Activated naive CD4-positive, alpha-beta T cell treated with anti-CD3 and anti-CD28 coated beads for 36 hours (primary cell): ENCODE measurements at places on chromosomes 7 and 10.

DNA sequence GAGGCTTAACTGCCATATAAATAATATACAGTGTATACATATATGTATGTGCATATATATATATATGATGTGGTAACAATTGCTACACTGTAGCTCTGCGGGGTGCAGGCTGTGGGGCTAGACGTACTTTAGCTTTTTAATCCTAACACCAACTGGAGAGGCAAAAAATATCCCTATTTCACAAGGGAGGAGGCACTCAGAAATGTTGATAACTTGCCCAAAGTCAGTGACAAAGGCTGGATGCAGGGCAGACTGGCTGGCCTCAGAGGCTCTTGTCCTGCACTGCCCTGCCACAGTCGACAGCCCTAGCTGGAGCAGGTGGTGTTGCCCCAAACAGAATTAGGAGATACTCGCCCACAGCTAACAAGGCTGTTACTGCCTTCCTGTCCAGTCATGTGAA lies 1.5 kb upstream of the RELN start:
- no peak for DNase-seq

DNA sequence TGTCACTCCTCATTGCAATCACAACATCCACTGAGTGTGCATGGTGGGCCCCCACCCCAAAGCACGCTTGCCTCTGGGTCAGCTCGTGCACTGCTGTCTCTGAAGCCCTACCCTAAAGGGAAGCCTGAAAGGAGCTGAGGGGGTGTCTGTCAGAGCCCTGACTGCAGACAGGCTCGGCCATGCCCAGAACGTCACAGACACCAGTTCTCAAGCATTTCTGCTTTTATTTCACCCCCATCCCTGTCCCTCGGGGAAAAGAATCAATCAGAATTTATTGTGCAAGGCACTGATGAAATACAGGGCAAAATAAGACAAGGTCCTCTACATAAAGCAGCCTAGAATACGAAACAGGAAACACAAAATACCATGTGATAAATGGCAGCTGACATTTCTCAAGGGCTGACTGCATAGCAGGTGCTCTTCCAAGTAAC lies 231.8 kb downstream of the WDR37 start:
- no peak for DNase-seq

GRCh38 chr7:66859794-66860645 lies 61.0 kb upstream of the TMEM248 start:
- DNase-seq, result peak; percentile 56

GRCh38 chr10:69439813-69440506 lies 11.3 kb upstream of the TSPAN15 start:
- DNase-seq, result no peak

DNA sequence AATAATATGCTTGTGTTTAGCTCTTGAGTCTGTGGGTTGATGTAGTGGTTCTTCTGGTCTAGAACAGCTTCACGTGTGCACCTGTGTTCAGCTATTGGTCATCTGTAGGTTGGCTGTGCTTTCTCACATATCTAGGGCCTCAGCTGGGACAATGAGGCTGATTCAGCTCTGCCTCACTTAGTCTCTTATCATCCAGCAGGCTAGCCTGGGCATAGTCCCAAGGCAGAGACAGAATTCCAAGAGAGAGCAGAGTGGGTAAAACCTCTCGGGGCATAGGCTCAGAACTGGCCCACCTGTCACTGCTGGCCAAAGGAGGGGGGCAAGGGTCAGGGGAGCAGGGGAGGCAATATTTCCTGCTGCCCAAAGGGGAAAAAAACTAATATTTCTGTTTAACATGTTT lies 32.0 kb upstream of the MXI1 start:
- no peak for DNase-seq

GRCh38 chr7:138964624-138965436 lies 16.4 kb downstream of the KIAA1549 start:
- no peak for DNase-seq

DNA sequence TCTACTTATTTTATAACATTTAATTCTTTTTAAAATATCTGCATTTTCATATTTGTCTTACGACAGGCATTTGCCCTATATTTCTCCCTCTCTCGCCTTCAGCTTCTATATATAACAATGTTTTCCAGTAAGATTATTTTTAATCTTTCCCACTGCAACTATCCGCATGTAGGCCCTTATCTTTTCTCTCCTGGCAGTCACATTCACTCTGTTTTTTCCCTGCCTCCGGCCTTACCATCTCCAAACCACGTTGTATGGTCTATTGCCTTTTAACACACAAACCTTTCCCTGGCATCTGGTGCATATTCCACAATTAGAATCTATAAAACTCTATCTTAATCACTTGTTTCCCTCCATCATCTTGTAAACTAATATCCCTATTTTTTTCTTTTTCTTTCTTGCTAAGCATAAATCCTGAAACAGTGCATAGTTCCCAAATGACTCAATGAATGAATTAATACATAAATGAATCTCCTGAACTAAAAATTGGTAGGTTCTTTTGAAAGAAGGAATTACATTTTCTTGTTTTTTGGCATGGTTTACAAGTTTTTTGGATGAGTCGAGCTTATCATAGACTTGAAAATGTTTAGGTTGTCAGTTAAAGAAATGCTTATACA lies 173.2 kb downstream of the SEMA3A start:
- DNase-seq, result no peak

DNA sequence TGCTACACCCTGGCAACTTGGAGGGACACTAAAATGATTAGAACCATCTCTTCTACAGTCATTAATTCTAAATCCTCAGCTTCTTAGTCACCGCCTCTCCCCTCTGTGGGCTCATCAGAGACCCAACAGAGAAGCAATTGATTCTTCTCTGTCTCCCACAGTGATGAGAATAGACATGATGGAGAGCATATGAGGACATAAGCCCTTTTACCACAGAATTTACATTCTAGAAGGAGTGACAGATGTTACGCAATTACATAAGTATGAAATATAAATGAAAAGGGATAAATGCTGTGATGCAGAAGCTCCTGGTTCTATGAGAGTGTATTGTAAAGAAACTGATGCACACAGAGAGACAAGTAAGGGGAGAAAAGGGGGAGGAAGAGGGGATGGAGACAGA lies 18.1 kb upstream of the ABCB5 start:
- DNase-seq, result no peak

DNA sequence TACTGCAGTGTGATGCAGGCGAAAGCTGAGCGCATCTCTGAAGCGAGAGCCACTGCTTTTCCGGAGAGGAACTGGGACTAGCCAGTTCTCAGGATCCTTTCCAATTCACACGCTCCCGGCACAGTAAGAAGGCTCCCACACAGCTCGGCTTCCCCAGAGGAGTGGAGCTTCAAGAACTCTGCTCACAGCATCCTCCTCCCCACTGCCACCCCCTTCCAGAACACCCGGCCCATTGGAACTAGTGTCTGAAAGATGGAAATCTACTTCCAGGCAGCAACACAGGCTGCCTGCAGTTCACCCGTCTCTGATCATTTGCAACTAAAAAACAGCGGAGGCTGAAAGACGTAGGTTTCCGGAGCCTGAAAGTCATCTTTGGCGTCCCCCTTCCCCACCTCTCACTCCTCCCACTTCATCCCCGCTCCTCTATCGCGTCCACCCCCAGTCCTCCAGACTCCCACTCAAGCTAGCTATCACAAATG lies at the start of gene DGKB:
DGKB (minus strand) TSS at position 163 of the 479 bp plus-strand sequence.
- no peak for DNase-seq

- no peak for DNase-seq
Measured at GRCh38 chr10:33052263-33052875, 94.3 kb upstream of the ITGB1 start.

DNA sequence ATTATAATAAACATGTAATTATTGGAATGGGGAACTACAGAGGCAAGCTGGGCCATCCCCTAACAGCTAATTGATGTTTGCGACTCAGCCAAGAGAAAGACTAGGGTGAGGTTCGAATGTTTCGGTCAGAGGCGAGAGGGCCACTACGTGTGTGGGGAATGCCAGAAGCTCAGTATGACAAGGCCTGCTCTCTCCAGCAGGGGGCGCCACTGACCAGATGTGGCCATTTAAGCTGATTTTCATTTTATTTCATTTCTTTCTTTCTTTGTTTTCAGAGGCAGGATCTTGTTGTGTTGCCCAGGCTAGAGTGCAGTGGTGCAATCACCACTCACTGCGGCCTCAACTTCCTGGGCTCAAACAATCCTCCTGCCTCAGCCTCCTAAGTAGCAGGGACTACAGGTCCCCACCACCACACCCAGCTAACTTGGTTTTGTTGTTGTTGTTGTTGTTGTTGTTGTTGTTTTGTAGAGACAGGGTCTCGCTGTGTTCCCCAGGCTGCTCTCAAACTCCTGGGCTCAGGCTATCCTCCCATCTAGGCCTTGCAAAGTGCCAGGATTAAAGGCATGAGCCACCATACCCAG lies 38.1 kb downstream of the TMEM130 start:
- DNase-seq, result peak; percentile 62

DNA sequence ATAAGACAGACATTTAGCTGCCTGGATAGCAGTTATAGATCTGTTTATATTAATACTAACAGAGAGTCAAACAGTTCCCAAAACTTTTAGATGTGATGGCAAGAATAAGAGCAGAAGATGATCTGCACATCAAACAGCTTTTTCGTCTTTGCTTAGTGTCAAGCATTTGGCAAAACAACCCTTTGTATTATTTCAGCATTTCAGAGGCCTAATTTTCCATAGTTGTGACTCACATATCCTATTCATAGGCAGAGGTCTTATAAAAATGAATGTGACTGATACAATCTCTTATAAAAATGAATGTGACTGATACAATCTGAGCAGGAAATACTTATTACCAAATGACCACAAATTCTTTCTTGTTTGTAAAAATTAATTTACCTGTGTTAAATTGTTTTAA lies 71.2 kb downstream of the LRRTM3 start:
- no peak for DNase-seq
